ENCODE measurements at places on chromosomes 2 and 18. TPM values are rescaled to one million over a fixed set of nuclear protein-coding genes. Genes with fewer than 3 reads are reported as not detected.

Gene UGT1A3
- total RNA-seq, result 0.78 TPM

Gene DSC3
- not detected for total RNA-seq

Gene EPAS1
- total RNA-seq, result 3.7 TPM

Gene VSNL1
- total RNA-seq, result 52.5 TPM

Gene TMEM163
- total RNA-seq, result not detected

DNA sequence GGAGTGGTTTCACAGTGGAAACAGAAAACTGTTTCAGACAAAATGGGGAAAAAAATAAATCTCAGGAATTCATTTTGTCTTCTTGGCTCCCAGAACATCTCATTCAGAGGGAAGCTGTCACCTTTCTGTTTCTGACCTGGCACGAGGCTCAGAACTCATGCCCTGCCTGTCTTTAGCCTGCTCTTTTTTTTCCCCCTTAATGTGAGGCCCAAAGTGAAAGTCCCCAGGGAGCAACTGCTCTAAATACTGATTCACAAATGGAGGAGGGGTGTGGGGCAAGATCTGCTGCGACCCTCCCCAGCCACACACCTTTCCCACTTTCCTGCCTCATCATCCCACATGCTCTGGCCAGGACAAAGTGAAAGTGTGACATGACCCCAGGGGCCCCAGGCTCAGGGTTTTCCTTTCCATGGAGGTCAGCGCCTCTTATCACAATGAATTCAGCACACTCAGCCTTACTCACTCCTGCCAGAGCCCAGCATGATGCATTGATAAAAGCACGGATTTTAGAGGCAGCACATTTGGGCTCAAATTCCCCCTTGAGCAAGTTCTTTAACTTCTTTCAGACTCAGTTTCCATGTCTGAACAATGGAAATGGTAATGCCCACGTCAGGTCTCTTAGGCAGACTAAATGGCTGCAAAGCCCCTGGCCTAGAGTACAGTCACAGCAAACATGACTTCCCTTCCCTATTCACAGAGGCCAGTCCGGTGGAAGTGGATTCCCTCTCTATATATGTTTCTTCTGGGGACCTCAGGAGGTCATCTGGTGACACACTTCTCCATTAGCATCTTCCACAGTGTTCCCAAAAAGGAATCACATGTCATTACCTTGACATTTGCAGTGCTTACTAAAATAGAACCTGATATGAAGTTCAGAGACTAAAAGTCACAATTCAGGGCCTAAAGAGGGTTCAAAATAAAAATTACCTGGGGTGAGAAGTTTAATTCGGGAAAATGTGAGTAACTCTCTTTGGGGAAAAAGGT is 55.3 kb upstream of the TMEM163 start:
- no peak for DNase-seq

GRCh38 chr18:34661464-34662087 is 48.5 kb upstream of the DTNA start:
- DNase-seq, result peak; percentile 39

DNA sequence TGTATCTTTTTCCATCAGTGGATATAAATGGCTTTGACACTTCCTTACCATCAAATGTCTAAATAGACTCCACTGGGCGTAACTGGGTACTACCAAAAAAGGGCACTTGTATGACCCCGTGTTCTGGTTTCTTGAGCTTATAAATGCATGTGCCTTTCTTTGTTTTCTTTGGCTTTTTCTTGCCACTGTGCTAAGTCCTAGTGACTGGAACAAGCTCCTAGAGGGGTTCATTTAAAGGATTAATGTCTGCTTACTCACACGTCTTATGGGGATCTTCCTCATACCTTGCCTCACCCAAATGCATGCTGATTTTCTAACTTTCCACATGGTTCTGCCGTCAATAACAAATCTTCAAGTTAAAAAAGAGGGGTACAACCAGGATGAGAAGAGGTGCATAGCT is 19.8 kb upstream of the ZNF532 start:
- DNase-seq, result no peak
